ENCODE measurements at places on chromosomes 7 and 10.
A peak's percentile ranks its signal among the peaks of the same experiment; 100 is the strongest.

DNA sequence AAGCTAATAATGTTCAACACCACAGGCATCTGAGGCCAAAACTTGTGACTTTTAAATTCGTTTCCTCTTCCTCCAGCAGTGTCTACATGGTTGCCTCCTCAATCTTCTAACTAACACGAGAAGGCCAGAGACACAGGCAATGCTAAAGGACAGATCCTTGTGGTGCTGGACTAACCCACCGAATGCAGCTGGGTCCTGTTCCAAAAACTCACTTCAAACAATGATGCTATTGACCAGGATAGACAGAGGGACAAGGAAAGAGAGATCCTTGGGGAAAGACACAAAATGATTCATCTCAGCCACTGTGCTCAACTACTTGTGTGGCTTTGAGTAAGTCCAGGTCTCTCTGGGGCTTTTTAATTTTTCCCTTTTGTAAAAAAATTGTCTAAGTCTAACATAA, 107.6 kb downstream of the KCNMA1 start:
- no peak for DNase-seq

GRCh38 chr10:75495434-75496190, 64.2 kb downstream of the LRMDA start:
- no peak for DNase-seq

DNA sequence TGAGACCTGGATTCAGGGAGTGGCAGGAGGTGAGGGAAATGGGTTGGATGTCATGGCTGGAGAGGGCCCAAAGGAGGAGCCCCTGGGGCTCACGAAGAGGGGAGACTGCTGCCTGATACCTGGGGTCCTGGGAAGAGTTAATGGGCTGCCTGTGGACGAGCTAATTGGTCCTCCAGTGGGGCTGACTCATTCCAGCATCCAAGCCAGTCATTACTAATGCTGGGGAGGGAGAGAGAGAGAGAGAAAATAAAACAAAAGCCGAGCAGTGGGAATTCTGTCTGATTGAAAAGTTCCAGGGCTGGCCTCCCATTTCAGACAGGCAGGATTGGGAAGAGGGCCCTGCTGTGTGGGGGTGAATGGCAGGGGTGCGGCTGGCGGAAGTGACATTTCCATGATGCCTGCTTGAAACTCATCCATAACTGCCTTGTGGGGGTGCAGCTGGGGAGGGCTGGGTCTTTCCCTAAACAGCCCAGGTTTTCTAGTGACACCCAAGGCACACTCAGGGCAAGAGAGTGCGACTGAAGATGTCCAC, 297.8 kb downstream of the RPS24 start:
- DNase-seq = no peak

GRCh38 chr10:5461914-5462840, 37.2 kb downstream of the CALML5 start:
- DNase-seq = no peak

DNA sequence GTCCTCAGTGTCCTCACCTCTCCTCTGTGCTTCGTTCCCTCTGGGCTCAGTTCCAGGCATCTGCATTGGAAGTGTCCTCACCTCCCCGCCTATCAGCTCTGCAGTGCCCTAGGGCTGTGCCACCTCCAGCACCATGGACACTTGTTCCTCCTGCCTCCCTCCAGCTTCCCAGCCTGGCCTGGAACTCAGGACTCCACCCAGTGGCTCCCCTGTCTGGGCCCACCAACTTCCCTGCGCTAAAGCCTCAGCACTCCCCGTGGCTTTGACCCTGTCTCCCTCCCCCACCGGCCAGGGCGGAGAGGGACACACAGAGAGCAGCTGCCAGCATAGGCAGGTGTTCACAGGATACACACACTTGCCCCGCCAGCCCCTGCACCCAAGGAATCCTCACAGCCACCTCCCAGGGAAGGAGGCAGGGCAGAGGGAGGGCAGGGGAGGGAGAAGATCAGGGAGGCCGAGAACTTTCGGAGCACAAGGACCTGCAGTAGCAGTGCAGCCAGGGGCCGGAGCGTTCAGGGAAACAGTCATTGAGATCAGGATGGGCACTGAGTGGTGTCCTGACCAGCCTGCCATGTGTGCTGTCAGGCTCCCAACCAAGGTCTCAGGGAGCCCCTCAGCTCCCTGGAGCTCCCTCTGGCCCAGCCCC, 31.3 kb downstream of the ANXA8 start:
- DNase-seq = no peak

DNA sequence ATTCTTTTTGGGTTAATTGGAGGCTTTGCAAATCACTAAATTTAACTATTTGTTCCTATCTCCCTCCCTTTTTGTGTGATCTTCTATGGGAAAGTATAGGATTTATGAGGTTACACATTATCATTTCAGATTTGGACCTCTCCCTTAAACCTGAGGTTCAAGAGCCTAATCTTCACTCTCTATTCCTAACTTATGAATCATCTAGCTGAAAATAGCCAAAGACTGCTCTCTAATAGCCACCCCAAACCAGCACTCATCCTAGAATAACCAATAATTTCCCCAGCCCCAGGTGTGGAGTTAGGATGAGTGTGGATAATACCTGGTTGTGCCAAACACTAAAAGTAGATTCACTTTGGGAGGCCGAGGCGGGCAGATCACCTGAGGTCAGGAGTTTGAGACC, 499.2 kb downstream of the GFRA1 start:
- DNase-seq = no peak

DNA sequence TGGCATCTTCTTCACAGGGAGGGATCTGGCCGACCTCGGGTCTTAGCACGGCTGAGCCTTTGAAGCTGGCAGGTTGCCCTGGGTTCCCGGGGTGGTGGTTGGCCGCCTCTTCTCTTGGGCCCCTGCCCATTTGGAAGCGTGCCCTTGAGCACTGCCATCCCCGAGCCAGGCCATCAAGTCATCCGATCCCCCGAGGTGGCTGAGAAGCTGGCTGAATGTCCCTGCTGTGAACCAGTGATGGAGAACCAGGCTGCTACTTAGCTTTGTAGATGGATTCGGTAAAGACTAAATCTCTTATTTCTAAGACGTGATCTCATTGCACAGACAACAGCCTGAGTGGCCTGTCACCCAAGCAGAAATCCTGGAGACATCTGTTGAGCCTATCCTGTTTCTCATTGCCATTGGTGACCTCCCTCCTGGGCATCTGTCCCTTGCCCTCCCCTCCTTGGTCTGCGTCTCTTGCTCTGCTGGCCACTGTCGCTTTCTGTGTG, 74.3 kb downstream of the GRK5 start:
- peak; percentile 67 for DNase-seq

GRCh38 chr7:1407892-1408291, 51.4 kb downstream of the MICALL2 start:
- no peak for DNase-seq

- DNase-seq = no peak
Measured at GRCh38 chr10:132096863-132097478, 31.2 kb downstream of the JAKMIP3 start.

DNA sequence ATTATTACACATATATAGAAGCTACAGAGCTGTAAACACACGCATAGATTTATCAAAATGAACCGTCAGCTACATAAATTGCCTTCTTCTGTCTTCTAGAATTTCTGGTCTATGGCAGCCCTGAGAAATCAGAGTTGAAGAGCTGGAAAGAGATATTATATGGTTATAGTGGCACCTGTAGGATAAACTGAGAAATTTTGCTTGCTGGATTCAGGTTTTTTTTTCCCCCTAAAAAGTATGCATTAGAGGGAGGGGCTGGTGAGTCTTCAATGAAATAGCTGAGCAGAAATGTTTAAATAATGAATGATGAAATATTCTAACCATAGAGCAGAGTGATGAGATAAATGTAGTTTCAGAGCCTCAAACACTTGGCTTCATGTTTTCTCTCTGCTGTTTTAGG, 78.0 kb upstream of the DYNC1I1 start:
- DNase-seq = no peak

- DNase-seq = no peak
Measured at GRCh38 chr7:139916717-139917395, 87.8 kb downstream of the TBXAS1 start.

DNA sequence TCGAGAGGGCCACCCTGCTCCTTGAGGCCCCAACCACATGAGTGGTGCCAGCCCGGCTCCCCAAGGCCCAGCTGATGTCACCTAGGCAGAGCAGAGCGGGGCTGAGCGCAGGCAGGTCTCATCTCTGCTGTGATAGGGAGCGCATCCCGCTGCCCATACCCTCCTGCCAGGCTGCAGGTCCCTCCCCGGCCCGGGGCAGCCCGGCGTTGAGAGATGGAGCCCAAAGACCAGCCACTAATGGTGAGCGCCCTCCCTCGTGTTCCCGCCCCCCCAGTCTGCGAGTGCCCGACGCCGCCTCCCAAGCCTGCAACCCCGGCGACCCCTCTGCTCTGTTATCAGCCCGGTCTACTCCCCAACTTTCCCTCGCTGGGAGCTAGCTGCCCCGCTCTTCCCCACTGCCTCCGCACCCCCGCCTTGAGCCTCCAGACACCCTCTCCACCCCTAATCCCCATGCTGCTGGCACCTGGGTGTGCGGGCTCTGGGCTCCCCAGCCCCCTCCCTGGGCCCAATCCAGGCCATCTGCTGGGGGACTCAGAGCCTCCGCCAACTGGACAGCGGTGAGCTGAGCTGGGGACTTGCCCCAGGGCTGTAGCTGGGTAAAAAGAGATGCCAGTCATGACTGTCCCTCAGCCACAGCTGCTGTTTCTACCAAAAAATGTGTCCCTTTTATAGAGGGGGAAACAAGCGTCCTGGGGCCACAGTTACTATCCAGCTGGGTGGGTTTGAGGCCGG, 19.7 kb upstream of the CHST12 start:
- no peak for DNase-seq

Data from C1 segment of cervical spinal cord (tissue), 14 donors.